ENCODE measurements at places on chromosomes 5 and 9.

GRCh38 chr5:111697881-111698757 lies 58.9 kb downstream of the NREP start:
- DNase-seq, result peak; percentile 23

GRCh38 chr5:13831351-13831750 lies 113.1 kb downstream of the DNAH5 start:
- no peak for DNase-seq

DNA sequence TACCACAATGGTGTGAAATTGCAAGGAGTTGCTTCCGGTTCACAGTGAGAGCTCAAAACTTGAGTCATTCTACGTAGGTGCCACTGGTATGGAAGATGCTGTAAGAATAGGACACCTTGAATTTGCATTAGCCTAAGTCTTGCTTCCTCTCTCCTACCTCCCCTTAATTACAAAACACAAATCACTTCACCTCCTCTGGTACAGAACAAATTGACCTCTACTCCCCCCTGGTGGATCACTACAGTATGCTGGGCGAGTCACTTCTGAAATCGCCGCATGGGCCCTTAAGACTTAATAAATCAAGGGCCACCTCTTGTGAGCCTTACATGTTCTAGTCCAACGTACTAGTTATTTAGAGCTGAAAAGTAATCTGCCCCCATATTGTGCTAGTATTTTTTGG lies 145.3 kb upstream of the SMARCA2 start:
- DNase-seq, result no peak

GRCh38 chr9:130290291-130291181 lies 25.0 kb downstream of the HMCN2 start:
- DNase-seq, result no peak

- DNase-seq, result no peak
Measured at GRCh38 chr9:114058688-114059046, 19.4 kb downstream of the AMBP start.

DNA sequence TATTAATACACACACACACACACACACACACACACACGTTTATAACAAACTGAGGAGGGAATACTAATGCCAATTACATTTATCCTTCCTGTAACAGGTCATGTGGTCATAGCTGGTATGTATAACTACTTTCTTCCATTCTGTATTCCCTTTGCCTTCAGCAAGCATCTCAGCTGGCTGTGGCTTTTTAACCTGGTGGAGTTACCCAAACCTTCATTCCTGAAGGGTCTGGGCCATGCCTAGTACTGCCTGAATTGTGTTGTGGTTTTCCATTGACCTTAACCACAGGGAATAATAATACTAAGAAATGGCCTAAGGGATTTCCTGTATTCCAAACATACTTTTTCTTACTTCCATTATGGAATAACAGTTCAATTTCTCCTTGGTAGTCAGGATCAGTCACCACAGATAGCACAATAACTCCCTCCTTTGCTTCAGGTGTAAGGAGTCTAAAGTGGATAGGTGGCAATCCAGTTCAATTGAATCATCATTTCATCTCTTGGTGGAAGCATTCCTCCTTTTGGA lies 222.2 kb upstream of the MEF2C start:
- DNase-seq, result no peak

GRCh38 chr9:98071737-98072136 lies 15.2 kb downstream of the NANS start:
- no peak for DNase-seq

DNA sequence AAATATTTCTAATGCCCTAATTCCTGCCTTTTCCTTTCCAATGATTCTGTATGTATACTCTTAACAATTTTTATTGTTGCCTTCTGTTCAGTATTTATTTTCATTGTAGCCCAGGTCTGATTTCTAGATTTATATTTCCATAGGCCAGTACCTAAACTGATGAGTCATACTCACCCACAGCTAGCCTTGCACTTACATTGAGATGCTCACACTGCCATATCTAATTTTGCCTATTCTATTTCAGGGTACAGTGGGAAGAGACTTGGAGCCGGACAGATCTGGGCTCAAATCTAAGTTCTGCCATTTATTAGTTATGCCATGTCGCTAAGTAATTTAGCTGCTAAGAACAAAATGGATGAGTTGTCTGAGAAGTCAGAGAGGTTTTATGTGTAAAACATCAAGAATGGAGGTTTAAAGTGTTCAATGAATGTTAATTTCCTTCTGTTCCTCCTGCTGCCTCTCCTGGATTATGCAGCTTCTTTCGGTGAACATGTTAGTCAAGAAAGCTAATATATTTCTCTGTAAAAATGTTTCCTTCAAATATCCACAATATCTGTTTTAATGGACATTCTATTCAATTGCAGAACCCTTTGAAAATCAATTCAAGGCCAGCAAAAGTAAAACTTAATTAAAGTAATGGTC lies 62.3 kb upstream of the CDK5RAP2 start:
- no peak for DNase-seq

DNA sequence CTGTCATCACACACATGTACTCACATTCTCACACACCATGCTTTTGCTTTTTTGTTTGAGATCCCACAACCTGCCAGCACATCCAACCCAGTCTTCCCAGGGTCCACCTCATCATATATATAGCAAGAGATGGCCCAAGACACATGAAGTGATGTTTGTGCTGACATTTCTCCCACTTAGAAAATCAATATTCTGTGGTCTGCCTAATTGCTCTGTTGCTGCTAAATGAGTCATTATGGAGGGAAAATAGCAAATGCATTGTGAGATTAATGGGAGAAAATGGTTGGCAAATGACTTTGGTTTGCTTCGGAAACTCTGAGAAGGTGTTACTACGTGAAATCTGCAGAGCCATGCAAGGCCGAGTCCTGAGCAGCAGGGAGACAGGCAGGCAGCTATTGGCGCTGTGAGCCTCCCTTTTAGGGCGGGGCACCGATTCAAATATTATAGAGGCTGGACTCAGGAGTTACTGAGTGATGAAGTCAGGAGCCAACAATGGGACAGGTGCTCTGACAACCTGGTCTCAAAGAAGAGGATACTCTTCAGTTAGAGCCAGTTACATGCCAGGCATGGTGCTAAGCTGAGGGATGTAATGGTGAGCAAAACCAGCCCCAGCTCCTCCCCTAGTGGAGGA lies 62.8 kb downstream of the DAB2IP start:
- DNase-seq, result no peak

- no peak for DNase-seq
Measured at GRCh38 chr5:1436036-1436435, 9.2 kb downstream of the SLC6A3 start.

DNA sequence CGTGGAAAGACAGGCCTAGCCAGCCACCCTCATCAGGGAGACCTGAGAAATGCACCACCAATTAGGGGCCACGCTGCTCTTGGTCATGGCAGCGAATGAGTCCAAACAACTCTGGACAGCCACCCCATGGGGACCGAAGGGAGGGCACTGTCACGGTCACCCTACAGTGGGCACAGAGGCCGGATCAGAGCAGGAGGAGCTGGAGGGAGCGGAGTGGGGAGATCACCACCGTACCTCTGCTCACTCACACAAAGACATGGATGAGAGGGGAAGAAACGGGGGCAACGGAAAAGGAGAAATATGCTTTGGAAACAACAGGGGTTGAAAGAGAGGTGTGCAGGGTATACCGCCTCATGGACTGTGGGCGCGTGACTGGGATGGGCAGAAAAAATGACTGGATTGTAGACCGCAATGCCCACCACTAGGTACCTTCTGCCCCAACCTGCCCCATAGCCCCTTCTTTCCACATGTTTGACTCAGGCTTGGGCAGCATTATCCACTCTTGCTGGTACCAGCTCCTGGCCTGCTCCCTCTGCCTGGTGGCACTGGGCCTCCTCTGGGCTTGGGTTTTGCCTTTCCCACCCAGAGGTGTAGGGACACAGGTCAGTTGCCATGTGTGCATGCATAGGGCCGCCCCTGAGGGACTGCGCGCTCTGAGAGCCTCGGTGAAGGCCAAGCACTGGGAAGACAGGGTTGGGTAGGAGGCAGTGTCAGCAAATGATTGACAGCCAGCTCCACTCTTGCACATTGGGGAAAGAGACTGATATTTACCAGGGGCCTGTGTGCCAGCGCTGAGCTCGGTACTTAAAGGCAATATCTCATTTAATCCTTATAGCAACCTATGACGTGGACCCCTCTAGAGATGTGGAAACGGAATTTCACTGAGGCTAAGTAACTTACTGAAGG lies 76.6 kb downstream of the CRB2 start:
- DNase-seq, result no peak

DNA sequence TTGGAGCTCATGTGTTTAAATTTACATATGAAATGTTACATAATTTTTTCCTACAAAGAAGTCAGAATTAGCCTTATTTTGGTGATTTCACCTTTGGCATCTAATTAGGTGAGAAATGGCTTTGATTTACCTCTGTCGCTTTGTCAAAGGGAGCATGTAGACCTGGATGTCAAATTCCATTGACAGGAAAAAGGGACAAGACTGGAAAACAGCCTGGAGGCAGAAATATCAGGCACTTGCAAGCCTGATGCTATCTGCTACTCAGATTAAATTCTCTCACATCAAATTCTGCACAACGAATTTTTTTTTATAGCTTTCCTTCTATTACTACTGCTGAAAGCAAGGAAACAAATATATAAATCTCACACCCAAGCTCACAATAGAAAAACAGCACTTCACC lies 54.1 kb upstream of the CTNND2 start:
- DNase-seq, result no peak

DNA sequence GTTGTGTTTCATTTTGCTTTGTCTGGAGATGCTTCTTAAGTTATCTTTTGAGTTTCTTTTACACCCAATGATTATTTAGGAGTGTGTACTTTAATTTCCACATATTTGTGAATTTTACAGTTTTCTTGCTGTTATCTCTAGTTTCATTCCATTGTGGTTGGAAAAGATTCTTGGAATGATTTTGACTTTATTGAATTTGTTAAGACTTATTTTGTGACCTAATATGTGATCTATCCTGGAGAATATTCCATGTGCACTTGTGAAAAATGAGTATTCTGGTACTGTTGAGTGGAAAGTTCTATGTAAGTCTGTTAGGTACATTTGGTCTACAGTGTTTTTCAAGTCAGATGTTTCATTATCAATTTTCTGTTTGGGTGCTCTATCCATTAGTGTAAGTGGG lies 24.4 kb upstream of the GRAMD2B start:
- DNase-seq, result no peak

DNA sequence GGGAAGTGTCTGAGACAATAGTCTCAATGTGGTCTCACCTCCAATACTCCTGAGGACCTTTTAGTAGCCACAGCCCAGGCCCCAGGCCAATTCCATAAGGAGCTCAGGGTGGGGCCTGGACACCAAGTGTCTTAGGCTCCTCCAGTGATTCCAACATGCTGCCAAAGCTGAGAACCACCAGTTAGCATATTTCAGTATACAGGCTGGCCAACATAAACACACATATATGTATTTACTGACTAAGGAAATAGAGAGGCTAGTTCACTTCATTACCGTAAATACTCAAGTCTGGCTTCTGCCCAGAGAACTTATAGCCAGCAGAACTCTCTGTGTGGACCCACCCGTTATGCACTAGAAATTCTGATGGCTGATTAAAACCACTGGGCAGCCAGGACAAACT lies 24.1 kb downstream of the S1PR3 start:
- DNase-seq, result no peak

- DNase-seq, result no peak
Measured at GRCh38 chr9:95071925-95072324, 245.6 kb downstream of the FANCC start.

DNA sequence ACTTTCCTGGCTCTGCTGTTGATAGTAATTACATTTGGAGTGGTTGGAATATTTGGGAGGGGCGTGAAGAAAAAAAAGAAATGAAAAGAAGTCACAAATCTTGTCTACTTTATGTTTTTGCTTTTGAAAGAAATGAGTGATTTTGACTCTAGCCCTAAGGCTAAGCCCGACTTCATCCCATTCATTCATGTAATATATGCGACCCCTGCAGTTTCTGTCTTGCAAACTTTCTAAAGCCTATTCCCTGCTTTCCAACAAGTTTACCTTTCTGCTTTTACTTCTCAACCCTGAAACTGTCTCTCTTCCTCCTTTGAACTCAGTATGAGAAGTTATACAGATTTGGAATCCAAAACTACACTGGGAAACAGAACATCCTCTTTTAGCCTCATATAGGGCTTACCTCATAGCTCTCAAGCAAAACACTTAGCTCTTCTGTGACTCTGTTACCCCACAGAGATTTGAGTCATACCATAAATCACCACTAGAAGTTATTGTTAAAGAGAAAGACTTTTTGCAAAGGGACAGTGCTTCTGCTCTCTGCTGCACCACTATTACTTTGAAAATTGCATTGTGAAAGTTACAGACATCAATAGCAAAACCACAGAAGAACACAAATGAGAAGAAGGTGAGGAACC lies 1.6 kb downstream of the CFAP95 start:
- DNase-seq, result peak; percentile 33
